Fibroblast of villous mesenchyme (primary cell): ENCODE measurements at places on chromosomes 1 and 21. TPM values are rescaled to one million over a fixed set of nuclear protein-coding genes. Genes with fewer than 3 reads are reported as not detected.

The SPRR1B gene
- total RNA-seq, result not detected in 2 replicates

The FNBP1L gene
- 5.8 and 10.4 TPM in 2 replicates for total RNA-seq

The OLIG1 gene
- total RNA-seq, result not detected in 2 replicates

The OR2T33 gene
- not detected in 2 replicates for total RNA-seq

The CRB1 gene
- total RNA-seq, result under 0.01 TPM in 2 replicates

The IL19 gene
- 0.97 and 1.7 TPM in 2 replicates for total RNA-seq

The PDXK gene
- total RNA-seq, result 88.1 and 88.3 TPM in 2 replicates

The C1orf87 gene
- not detected in 2 replicates for total RNA-seq

The OVAAL gene
- total RNA-seq, result not detected in 2 replicates

The KRTAP10-11 gene
- total RNA-seq, result not detected in 2 replicates

The FOXE3 gene
- not detected in 2 replicates for total RNA-seq

The TMEM240 gene
- total RNA-seq, result 2.2 and 2.3 TPM in 2 replicates

The BTF3L4 gene
- 66.0 and 76.4 TPM in 2 replicates for total RNA-seq

The SYT6 gene
- total RNA-seq, result not detected in 2 replicates

The SLC1A7 gene
- under 0.01 TPM in 2 replicates for total RNA-seq

The LRRC38 gene
- not detected in 2 replicates for total RNA-seq

The ACOT7 gene
- total RNA-seq, result 16.1 and 17.3 TPM in 2 replicates

The OR6N1 gene
- total RNA-seq, result not detected in 2 replicates
